Stimulated activated CD4-positive, alpha-beta T cell treated with anti-CD3 and anti-CD28 coated beads, Interleukin-2, amount 100 ng/mL, for 24 hours (primary cell): ENCODE measurements at places on chromosomes 13 and 19.

GRCh38 chr19:8357007-8357521 is 6.9 kb upstream of the ANGPTL4 start:
- DNase-seq = no peak

- no peak for DNase-seq
Observed at GRCh38 chr13:112112534-112113276, 45.8 kb downstream of the SOX1 start.

GRCh38 chr13:113540523-113540922 is 44.0 kb upstream of the TFDP1 start:
- no peak for DNase-seq

DNA sequence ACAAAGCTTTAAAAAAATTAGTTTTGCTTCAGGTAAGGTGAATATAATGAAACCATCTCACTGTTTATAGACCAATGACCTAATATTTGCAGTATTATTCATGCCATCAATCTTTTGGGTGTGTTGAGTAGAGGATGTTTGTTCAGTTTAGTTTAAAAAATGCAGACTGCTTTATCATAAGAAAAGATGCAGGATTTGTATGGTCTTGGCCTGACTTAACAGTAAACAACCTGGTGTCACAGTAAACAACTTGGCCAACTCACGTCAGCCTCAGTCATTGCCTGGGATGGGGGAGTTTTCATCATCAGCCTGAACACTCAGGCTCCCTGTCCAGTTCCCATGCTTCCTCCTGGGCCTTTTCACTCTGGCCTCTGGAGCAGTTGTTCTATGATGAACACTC is 55.1 kb downstream of the LMO7 start:
- DNase-seq = no peak

DNA sequence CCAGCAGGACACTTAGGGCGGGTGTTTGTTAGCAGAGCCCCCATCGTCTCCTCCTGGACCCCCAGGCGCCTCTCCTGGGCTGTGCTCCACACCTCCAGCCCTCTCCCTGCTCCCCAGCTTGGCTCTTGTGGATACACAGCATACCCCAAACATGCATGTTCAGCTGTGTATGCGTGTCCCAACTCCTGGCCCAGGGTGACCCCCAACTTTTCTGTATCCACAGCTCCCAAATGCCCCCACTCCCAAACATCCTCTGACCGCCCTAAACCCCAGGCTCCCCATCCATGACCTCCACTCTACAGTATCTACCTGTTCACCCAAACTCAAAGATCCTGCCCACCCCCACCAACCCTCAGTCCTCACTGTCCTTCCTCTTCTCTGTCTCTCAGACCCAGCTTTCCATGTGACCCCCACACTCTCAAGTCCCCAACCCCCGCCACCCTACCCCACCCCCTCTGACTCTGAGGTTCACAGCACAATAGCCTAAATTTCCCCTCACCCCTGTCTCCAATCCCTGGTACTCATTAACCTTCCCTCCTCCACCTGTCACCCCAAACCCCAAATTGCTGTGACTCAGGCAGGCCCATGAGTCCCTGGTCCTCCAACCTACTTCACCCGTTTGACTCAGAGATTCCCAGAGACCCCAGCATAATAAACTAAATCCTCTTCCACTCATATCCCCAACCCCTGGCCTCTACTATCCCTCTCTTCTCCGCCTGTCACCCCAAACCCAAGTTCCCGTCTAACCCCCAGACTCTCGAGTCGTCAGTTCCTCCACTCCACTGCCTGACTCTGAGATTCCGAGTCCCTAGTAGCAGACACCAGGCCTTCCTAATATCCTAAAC is 968 bp downstream of the UBE2M start:
- DNase-seq = peak; percentile 25

DNA sequence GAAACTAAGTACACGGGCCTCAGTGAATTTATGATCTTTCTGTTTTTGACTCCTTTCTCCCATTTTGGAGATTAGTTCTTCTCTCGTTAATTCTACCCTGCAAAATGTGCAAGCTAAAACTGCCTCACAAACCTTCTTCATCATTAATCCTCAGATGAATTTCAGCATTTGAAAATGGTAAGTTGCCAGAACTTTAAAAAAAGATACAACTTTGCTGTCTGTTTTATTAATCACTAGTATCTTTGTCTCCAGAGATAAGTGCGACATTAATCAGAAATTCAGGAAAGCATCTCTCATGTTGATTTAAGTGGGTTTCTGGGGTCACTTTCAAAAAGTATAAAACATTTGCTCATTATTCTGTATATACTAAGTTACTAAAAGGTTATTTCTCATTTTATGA is 227.0 kb upstream of the RXFP2 start:
- no peak for DNase-seq

GRCh38 chr13:88526186-88526852 is 855.1 kb downstream of the SLITRK5 start:
- DNase-seq = no peak

DNA sequence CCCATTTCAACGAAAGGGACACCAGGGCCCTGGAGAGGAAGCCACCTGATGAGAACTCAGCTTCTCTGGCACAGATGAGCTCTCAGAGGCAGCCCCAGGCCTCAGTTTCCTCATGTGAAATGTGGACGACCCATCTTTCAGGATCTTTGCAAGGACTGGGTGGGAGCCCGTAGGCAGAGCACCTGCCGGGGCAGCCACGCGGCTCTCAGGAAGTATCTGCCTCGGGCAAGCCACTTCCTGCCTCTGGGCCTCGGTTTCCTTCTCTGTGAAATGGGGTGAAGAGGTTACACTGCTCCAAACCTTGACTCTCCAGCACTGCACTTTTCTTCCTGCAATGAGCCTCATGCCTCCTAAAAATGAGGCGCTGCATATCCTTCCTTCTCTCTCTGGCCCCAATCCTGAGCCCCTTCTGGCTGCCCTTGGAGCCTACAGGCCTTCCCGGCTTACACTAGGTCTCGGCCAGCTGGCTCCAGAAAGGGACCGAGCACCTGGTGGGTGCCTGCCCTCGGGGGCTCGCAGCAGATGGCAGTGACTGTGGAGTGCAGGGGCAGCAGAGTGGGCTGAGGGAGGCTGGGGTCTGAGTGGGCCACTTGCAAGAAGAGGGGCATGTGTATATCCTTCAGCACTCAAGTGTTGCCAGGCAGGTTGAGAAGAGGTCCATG is 3.5 kb downstream of the SSBP4 start:
- DNase-seq = no peak

DNA sequence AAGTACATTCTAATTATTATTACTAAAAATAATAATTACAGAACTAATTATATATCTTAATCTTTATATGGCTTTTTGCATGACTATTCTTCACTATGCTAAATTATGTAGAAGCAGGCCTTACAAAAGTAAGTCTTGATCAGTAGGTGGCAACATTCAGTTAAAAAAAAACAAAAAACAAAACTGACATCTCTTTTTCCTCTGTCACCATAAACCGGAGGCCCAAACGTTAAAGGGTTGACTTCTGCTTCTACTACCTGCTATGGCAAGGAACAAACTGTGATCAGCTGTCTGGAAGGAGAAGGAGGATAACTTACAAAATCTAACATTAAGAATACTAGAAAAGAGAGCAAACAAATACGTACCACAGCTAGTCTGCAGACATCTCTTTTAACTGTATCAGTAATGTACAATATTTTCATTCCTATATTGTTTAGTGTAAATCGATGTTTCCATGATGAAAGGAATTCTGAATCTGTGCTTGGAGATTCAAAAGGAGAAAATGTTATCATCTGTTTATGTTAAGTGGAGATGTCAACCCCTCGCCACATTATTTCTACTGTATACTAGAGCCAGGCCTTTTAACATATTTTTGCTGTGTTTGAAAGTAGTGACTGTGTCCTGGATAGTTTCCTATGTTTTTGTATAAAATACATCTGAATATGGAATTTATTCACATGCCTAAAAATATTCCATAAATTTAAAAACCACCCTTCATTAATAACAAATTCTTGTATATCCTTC is 1525.4 kb downstream of the SLITRK1 start:
- no peak for DNase-seq

- DNase-seq = no peak
Observed at GRCh38 chr19:6662702-6663101, 7.3 kb downstream of the TNFSF14 start.

- no peak for DNase-seq
Observed at GRCh38 chr13:80312012-80312704, 28.8 kb downstream of the SPRY2 start.

GRCh38 chr19:38538793-38539528 is 78.8 kb downstream of the MAP4K1 start:
- DNase-seq = no peak

DNA sequence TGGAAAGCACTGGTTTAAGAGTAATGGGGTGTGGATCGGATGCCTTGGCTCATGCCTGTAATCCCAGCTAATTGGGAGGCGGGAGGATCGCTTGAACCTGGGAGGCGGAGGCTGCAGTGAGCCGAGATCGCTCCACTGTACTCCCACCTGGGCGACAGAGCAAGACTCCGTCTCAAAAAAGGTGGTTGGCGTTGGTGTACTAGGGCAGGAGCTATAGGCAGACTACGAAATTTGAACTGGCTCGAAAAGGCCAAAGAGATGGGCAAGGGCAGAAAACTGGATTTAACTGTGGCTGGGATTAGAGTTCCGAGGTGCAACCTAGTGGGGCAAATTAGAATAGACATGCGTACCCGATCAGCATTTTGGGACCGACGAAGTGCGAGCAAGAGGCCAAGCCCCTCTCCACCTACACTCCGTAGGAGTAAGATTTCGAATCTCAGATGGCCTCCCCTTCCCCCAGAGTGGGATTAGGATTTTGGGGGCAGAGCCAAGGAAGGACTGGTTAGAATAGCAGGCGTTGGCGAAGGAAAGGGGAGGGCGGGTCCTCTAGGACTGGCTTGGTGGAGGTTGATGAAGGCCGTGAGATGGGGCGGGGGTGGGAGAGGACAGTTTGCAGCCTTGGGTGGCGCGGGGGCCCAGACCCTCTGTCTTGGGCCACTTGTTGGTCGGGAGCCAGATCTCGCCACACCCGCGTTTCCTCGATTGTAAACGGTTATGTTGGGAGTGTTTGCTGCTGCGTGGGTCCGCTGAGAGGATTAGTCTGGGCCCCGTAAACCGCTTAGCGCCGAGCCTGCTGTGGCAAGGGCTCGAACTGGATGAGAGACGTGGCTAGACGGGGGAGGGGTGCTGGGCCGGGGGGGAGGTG is 2.0 kb upstream of the INAFM1 start:
- no peak for DNase-seq

GRCh38 chr13:23243066-23243465 is 62.3 kb downstream of the SGCG start:
- no peak for DNase-seq

DNA sequence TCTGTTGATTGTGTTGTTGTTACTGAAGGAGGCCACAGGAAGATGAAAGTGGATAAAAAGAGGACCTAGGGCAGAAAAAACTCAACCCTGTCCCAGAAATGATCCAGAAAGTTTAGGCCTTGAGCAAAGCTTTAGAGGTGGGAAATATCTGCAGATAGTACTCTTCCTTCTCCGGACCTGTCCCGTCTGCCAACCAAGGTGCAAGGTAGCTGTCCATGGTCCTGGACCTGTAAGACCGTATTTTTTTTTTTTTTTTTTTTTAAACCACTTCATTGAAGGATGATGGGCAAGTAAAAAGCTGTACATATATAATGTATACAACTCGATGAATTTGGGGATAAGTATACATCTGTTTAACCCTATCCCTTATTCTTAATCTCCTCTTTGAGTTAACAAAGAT is 225.9 kb downstream of the OLFM4 start:
- DNase-seq = no peak

DNA sequence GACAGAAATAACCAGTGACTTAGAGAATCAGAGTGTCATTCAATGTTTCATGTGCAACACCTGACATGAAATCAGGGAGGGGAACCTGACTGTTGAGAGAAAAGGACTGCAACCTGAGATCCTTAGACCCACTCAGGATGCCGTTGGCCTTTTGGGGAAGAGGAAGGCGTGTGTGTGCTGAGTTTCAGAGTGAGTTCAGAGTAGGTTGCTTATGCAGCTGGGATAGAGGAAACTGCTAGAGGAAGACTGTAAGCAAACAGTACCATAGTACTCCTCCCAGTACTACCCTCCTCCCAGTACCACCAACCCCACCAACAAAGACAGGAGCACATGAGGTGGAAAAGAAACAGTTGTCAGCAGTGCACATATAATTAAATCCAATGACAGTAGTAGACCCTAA is 63.7 kb downstream of the KL start:
- DNase-seq = no peak

DNA sequence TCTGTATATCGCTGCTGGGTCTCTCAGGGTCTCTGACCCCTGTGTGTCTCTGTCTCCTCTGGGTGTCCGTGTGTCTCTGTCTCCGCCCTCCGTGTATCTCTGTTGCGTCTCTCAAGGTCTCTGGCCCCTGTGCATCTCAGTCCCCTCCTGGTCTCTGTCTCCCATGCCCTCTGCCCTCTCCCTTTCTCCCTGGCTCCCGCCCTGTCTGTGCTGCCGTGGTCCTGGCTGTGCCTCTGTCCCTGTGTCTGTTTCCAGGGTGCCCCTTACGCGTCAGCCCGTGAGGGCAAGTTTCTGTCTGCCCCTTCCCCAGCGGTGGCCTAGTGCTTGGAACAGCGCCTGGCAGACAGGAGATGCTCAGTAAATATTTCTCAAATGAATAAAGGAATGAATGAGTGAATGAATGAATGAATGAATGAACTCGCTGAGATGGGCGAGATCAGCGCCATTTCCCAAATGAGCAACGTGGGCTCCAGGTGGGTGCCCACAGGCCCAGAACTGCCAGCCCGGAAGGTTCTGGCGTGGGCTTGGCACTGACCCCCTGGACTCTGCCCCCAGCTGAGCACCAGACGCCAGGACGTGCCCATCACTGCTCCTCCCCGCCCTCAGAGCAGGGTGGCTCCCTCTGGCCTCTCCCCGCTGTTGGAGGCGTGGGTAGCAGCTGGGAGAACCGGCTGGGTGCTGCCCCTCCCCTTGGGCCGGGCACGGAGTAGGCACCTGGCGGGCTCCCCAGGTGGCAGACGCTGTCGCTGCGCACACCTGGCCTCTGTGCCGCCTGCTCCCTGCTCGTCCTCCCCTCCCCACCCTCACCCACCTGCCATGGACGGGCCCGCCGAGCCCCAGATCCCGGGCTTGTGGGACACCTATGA is at the start of gene SULT2B1:
Gene SULT2B1 (plus strand): TSS at position 736 of the 866 bp plus-strand sequence. CDS start 81 bp downstream, at position 817.
- DNase-seq = no peak

- peak; percentile 12 for DNase-seq
Observed at GRCh38 chr13:40445557-40445990, 220.9 kb downstream of the FOXO1 start.
